ENCODE measurements at places on chromosomes 7 and 10.

- no peak for DNase-seq
Observed at GRCh38 chr10:112851181-112851580, 98.9 kb upstream of the TCF7L2 start.

GRCh38 chr10:48333856-48334255, 27.4 kb downstream of the MAPK8 start:
- DNase-seq: no peak

DNA sequence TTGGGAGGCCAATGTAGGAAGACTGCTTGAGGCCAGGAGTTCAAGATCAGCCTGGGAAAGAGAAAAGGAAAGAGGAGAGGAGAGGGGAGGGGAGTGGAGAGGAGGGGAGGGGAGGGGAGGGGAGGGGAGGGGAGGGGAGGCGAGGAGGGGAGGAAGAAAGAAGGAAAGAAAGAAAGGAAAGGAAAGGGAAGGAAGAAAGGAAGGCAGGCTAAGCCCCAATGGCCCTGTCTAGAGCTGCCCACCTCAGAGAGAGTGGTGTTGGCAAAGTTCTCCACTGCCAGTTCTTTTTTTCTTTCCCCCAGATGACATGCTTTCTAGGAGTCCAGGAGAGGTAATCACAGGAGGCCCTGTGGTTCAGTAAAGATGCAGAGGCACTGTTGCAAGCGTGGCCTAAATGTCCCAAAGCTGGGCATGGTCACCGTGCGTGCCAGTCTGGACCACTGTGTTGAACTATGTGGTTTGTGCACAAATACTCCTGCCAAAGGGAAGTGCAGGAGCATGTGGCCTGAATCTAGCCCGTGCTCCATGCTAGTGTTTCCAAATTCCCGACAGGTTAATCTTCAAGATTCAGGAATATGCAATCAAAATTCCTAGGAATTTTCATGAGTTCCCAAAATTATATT, 39.7 kb downstream of the ODAD2 start:
- DNase-seq: no peak

DNA sequence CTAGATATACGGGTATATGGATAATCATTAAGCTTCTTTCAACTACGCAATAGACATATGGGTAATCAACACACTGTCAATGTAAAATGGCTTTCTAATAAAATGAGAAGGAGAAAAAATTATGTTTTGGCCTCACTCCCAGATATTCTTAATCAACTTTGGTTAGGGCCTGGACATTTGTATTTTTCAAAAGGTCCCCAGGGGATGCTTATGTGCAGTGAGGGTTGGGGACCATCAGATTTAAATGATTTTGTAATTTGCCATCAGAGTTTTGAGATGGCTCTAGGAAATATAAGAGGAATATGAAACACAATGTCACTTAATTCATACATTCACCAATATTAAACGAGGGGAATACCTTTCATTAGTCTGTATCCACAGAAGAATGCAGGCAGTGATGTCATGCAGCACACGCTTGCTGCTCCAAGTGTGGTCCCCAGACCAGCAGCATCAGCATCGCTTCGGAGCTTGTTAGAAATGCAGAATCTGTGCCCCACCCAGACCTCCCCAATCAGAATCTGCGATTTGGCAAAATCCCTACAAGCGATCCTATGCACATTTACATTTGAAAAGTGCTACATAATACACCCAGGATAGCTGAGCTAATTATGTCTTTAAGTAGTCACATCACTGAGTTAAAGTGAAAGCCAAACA, 75.1 kb downstream of the INHBA start:
- DNase-seq: no peak

- DNase-seq: peak; percentile 65
Observed at GRCh38 chr10:50636618-50637579, 13.1 kb upstream of the SGMS1 start.

DNA sequence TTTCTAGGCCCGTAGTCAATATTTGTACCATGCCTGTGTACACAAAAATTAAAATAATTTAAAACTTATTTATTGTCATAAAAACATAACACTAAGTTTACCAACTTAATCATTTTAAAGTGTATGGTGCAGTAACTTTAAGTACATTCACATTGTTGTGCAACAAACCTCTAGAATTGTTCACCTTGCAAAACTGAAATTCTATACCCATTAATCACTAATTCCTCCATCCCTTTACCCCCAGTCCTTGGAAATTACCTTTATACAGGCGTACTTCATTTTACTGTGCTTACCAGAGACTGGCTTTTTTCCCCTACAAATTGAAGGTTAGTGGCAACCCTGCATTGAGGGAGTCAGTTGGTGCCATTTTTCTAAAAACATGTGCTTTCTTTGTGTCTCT, 6.3 kb upstream of the DYNC1I1 start:
- DNase-seq: no peak

GRCh38 chr7:66894463-66895080, 26.5 kb upstream of the TMEM248 start:
- no peak for DNase-seq

DNA sequence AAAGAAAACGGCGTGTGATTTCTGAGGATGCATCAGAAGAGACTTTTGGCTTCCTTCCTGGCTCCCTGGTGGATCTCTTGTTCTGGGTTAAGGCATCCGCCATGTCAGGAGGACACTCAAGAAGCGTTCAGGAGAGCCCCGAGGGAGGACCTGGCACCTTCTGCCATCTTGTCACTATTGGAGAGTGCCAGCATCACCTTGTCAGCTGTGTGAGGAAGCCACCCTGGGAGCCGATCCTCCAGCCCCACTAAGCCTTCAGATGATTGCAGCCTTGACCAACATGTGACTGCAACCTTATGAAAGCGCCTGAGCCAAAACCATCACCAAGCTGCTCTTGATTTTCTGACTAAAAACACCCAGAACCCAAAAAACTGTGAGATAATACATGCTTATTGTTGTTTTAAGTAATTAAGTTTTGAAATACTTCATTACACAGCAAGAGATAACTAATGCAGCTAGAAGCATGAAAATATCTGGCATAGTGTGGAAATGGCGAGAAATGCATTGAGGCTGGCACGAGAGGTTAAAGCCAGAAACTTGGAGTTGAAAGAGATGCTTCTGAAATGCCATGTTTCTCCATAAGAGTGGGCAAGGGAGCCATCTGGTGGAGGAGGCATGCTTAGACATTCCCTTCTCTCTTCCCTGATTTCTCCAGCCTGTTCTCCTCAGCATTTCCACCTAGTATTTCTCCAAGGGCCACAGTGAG, 5.4 kb upstream of the ZFYVE27 start:
- peak; percentile 66 for DNase-seq

DNA sequence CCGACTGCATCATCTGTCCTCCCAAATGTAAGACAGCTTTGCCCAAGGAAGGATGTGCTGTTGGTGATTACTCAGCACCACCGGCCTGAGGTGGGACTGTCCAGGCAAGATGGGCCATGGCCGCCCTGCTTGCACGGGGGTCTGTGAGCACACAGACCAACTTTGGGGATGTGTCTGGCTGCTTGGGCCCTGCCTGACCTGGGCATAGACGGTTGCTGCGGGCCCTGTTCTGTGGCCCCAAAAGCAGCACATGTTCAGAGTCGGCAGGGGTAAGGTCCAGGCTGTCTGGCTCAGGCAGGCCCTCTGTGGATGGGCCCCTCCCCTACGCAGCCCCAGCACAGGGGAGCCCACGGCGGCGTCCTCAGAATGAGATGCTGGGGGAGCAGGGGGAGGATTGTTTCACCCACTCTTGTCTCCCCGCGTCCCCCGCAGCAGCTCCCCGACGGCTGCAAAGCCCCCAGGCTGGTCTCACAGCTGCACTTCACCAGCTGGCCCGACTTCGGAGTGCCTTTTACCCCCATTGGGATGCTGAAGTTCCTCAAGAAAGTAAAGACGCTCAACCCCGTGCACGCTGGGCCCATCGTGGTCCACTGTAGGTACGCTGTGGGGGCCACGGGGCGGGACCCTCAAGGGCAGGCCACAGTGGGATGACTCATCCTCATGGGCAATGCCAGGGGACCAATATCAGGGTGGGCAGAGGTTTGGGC, 58.4 kb downstream of the MKI67 start:
- no peak for DNase-seq

DNA sequence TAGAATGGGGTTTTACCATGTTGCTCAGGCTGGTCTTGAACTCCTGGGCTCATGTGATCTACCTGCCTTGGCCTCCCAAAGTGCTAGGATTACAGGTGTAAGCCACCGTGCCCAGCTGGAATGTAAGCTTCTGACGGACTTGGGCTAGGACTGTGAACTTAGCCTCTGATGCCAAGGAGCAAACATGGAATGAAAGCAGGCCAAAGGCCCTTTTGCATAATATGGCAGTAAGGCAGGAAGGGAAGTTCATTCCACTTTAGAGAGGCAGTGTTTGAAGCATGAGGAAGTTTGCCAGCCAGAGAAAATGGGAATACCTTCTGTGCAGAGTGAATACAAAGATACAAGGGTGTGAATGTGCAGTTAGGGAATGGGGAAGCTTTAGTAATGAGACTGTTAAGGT, 20.3 kb downstream of the VCL start:
- no peak for DNase-seq

- DNase-seq: no peak
Observed at GRCh38 chr7:104240401-104240800, 32.6 kb upstream of the ORC5 start.

DNA sequence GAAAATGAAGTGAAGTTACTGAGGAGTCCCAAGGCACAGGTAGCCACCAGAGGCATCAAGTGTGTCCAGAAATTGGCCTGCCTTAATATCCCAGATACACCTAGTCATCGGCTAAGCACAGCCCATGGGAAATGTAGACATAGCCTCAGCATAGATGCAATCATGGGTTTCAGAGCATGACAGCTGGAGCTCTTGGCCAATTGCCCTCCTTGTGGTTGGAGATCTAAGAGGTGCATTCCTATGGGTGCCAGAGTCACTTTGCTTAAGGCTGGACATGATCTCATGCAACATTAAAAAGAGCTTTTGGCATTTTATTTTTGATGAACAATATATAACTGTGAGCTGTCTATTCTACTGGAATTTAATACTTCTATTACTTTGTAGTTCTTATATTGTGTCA, 758.0 kb upstream of the LRRTM3 start:
- DNase-seq: no peak

GRCh38 chr7:65981965-65982792, at the start of gene GUSB:
TSS of gene GUSB (minus strand) at chr7:65982213. CDS start at chr7:65982183, 30 bp downstream.
- DNase-seq: peak; percentile 93

DNA sequence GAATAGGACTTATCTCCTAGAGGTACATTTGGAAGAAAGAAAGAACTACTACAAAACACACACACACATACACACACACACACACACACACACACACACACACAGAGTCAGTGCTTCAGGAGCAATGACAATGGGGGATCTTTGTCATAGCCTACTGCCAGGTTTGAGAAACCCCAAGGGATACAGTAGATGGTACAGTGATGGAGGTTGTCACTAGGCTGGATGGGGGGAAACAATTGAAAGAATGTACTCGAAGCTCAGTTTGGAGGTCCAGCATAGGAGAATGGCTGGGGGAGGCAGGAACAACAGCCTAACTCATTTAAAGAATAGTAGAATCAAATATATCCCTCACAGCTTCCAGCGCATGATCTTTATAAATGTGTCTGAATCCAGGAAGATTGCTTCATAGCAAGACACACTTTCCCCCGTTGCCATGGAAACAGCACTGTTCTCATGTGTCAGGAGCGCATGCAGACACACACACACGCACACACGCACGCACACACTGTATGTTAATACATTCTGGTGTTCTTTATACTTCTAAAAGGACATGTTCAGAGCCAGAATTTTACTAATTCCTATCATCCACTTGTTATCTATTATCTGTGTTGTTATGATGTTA, 32.6 kb upstream of the ZNRF2 start:
- DNase-seq: no peak
